ENCODE measurements at places on chromosomes 13 and 19.

- H3K27ac ChIP-seq = no peak overlapping the region
- no peak for DNase-seq
- no peaks in the 10 kb centered on the region for H3K4me1 ChIP-seq
These were observed 22.8 kb downstream of the ZNF574 start for GRCh38 chr19:42098781-42099180.

- H3K27ac ChIP-seq = no peak overlapping the region
- H3K4me3 ChIP-seq = no peak overlapping the region
- no peak for DNase-seq
- no peaks in the 10 kb centered on the region for H3K27me3 ChIP-seq
- no peaks in the 10 kb centered on the region for H3K36me3 ChIP-seq
These were observed 261.7 kb downstream of the FGF9 start for GRCh38 chr13:21932578-21932977.

DNA sequence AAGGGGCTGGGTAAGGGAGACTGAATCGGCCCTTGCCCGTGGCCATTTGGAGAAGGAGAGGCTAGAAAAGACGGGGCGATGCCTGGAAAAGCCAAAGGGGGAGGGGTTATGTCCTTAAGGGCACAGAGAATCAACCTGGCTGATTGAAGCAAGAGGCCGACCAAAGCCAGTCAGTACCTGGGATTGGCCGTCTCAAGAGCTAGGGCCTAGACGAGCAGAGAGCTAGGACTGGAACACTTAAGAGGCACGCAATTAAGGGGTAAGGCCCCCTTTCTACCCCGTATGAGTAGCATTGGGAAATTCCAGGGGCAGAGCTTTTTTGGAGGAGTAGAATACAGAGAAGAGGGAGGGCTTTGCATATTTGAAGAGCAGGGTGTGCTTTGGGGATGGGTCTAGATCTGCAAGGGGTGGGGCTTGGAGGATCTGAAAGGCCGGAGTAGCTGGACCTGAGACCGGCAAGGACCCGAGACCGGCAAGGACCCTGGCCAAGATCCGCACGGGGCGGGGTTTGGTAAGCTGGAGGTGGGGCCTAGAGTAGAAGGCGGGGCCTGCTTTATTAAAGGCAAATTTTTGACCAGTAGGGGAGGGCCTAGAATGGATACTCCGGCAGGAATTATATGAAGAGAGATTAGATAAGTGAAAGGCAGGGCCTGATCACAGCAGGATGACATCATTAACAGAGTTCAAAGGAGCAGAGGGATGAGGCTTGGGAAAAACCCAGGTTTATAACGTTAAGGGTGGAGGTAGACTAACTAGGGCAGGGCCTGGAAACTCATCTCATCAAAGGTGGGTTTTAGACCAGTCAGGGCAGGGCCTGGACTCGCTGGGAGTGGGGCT, 10.7 kb upstream of the CACNG6 start:
- H3K36me3 ChIP-seq = peaks cover 55% of the 10 kb centered on the region
- no peak overlapping the region for H3K4me3 ChIP-seq
- no peaks in the 10 kb centered on the region for H3K27me3 ChIP-seq
- peak overlapping the region; percentile 96 for H3K27ac ChIP-seq
- DNase-seq = peak; percentile 98

DNA sequence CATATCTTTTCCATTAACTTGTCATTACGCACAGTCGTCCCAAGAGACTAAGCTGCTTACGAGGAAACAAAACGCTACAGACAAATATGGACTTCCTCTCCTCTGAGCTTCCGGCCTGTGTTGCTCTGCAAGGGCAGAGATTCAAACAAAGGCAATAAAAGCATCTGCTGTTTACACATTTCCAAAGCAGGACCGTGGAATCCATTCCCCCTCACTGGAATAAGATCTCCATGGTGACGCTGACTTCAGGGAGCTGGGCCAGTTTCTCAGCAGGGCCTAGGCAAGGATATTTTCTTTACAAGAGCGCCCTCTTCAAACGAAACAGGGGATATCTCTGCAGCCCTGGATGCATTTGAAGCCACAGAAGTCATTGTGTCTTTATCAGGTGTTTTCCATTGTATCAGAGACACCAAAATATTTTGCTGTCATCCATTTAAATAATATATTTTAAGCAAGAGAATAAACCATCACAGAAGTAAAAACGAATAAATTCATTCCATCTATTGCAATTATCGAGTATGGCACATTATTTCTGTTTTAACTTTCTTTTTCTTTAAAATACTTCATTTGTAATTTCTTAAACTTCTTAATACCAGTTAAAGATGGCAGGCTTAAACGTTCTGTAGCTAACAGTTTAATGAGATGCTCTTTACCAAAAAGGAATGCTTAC, 177.5 kb downstream of the DCLK1 start:
- H3K36me3 ChIP-seq = no peaks in the 10 kb centered on the region
- H3K27me3 ChIP-seq = peaks cover 29% of the 10 kb centered on the region
- DNase-seq = peak; percentile 17
- no peak overlapping the region for H3K4me3 ChIP-seq
- no peaks in the 10 kb centered on the region for H3K4me1 ChIP-seq

DNA sequence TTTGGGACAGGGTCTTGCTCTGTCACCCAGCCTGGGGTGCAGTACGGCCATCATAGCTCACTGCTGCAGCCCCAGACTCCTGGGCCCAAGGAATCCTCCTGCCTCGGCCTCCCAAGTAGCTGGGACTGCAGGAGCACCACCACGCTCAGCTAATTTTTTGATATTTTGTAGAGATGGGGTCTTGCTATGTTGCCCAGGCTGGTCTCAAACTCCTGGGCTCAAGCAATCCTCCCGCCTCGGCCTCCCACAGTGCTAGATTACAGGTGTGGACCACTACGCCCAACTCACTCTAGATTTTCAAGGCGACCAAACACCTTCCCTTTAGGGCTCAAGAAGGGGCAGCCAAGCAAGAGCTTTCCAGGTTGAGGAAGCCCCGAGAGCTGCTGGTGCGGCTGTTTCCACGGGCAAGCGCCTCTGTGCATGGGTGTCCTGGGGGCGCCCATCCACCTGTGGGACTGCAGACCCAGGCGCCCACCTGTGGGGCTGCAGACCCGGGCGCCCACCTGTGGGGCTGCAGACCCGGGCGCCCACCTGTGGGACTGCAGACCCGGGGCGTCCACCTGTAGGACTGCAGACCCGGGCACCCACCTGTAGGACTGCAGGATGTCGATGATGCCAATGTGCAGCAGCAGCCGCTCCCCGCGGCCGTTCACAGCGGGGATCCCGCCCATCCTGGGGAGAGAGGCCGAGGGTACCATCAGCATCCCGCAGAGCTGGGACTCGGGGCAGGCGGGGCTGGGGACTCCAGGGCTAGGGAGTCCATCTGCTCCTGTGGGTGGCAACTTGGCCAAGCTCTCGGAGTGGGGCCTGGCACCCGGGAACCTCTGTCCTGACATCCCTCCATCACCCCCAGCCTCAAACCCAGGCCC, 21.7 kb upstream of the CACTIN start:
- H3K36me3 ChIP-seq = peaks cover 9% of the 10 kb centered on the region
- no peaks in the 10 kb centered on the region for H3K27me3 ChIP-seq
- no peak for DNase-seq
- H3K4me3 ChIP-seq = no peak overlapping the region

GRCh38 chr13:24618011-24618955, 61.9 kb upstream of the ATP12A start:
- no peaks in the 10 kb centered on the region for H3K27me3 ChIP-seq
- DNase-seq = peak; percentile 9
- peaks cover 10% of the 10 kb centered on the region for H3K4me1 ChIP-seq
- no peak overlapping the region for H3K27ac ChIP-seq

GRCh38 chr13:98878486-98879126, 99.3 kb downstream of the DOCK9 start:
- no peaks in the 10 kb centered on the region for H3K27me3 ChIP-seq
- DNase-seq = no peak
- H3K36me3 ChIP-seq = peaks cover 10% of the 10 kb centered on the region
- H3K4me1 ChIP-seq = no peaks in the 10 kb centered on the region
- H3K27ac ChIP-seq = no peak overlapping the region

DNA sequence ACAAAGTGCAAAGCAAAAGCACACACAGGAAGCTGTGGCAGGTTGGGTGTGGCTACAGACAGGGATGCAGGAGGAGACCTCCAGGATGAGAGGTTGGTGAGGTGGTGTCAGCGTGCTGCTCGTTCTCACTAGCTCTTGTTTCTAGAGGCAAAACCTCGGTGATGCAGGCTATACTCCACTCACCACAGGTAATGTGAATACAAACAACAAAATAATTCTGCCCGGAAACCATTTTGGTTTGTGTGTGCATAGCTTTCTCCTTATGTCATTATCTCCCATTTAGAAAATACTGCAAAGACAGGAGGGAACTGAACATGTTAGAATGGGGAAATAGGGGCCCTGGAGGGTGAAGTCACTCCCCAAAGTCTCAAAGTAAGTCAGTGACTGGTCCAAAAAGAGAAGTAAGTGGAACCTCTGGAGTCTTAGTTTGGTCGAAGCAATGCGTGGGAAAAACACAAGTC, 9.4 kb downstream of the LCP1 start:
- peaks cover 7% of the 10 kb centered on the region for H3K36me3 ChIP-seq
- H3K27me3 ChIP-seq = no peaks in the 10 kb centered on the region
- DNase-seq = no peak

DNA sequence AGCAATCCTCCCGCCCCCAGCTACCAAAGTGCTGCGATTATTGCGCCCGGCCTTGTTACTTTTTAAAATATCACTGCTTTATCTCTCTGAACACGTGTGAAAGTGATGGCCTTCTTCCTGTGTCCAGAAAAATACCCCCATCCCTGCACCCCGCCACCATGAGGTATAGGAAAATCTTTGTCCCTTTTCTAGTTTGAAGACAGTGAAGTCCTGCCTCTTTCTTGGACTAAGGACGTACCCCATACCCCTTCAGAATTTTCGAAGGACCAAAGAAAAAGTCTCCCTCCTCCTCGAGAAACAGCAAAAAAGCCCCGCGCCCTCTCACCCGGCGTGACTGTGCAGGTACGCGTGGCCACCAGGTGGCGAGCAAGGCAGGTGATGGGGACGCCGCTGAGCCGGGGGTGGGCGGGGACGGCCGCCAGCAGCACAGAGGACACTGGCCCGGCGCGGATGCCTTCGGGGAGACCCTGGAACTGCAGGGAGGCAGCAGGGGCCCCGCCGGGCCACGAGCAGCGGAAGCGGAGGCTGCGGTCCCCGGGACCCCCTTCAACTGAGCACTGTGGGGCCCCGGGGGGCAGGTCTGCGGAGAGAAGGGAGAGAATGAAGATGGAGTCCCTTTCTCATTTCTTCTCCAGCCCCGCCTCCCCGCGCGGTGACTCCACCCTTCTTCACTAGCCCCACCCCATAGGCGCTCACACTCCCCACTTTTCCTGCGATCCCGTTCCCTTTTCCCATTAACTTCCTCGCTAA, 3.2 kb downstream of the VSIG10L start:
- H3K27ac ChIP-seq = no peak overlapping the region
- H3K4me3 ChIP-seq = peak overlapping the region; percentile 72

DNA sequence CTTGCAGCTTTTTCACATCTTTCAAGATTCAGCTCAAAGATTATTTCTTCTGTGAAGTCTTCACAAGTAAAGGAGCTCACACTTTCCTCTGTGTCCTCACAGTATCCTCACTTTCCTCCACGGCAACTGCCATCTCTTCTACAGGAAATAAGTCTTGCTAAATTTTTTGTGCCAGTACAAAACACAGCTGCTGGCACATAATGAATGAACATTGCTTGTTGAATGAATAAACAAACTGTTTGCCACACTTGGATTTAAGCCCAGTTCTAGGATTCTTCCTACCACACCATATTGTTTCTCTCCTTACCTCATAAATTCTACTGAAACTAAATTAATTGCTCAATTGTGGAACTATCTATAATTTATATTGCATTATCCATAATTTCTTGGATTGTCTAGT, 59.5 kb downstream of the RAP2A start:
- H3K4me1 ChIP-seq = no peaks in the 10 kb centered on the region
- no peaks in the 10 kb centered on the region for H3K27me3 ChIP-seq
- H3K4me3 ChIP-seq = no peak overlapping the region
- no peak for DNase-seq

DNA sequence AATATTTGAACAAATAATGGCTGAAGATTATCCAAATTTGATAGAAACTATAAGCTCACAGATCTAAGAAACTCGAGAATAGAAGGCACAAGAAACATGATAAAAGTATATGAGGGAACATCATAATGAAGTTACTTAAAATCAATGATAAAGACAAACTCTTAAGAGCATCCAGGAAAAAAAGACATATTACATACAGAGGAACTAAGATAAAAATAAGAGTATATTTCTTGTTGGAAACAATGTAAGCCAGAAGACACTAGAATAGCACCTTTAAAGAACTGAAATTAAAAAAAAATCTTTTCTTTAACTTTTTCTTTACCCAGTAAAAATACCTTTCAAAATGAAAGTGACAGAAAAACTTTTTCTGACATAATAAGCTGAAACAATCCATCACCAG, 356.4 kb downstream of the DNAJC15 start:
- no peak overlapping the region for H3K4me3 ChIP-seq
- no peaks in the 10 kb centered on the region for H3K36me3 ChIP-seq
- H3K27ac ChIP-seq = no peak overlapping the region
- DNase-seq = no peak

- no peak overlapping the region for H3K4me3 ChIP-seq
- peaks cover under 1% of the 10 kb centered on the region for H3K36me3 ChIP-seq
- no peaks in the 10 kb centered on the region for H3K27me3 ChIP-seq
These were observed 10.6 kb upstream of the RETN start for GRCh38 chr19:7658219-7658686.

GRCh38 chr13:100440751-100441425, 147.7 kb downstream of the GGACT start:
- no peak overlapping the region for H3K27ac ChIP-seq
- H3K27me3 ChIP-seq = no peaks in the 10 kb centered on the region
- no peaks in the 10 kb centered on the region for H3K36me3 ChIP-seq
- peaks cover 19% of the 10 kb centered on the region for H3K4me1 ChIP-seq
- no peak overlapping the region for H3K4me3 ChIP-seq

DNA sequence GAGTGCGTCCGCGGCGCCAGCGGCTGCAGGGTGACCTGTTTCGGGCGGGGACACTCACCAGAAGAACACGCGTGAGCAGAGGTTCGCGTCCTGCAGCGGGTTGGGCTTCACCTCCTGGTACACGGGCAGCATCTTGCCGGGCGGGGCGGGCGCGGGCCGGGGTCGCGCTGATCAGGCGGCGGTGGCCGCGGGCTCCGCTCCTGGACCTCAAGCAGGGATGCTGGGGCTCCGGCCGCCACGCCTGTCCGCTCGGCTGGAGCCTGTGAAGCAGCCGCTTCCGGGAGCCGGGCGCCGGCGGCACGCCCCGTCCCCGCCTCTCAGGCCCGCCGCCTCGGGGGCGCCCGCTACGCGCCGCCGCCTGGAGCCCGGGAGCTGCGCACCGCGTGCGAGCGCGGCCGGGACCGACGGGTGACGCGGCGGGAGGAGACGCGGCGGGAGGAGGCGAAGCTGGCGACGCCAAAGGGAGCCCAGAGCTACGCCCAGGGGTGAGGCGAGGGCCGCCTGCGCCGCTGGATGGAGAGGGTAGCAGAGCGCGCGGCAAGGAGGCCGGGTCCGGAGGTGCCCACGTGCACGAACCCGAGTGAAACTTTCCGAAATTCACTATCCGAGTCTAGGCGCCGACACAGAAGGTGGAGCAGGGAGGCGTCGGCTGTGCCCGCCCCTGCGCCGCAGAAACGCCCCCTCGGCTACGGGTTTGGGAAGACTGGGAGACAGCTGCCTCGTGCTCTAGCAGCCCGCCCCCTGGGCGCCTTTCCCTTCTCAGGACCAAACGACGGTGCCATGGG, at the start of gene ABCC4:
ABCC4 (minus strand) TSS at position 269 of the 785 bp plus-strand sequence; CDS start at position 132, 137 bp downstream.
- no peaks in the 10 kb centered on the region for H3K4me1 ChIP-seq
- peaks cover 7% of the 10 kb centered on the region for H3K36me3 ChIP-seq
- peak; percentile 58 for DNase-seq
- no peaks in the 10 kb centered on the region for H3K27me3 ChIP-seq
- H3K27ac ChIP-seq = no peak within 1 kb of the TSS

- no peak overlapping the region for H3K4me3 ChIP-seq
- H3K27ac ChIP-seq = no peak overlapping the region
- H3K27me3 ChIP-seq = no peaks in the 10 kb centered on the region
- no peak for DNase-seq
- H3K36me3 ChIP-seq = no peaks in the 10 kb centered on the region
- no peaks in the 10 kb centered on the region for H3K4me1 ChIP-seq
These were observed 59.3 kb downstream of the PEPD start for GRCh38 chr19:33462112-33462791.

All from Calu3 (cell line).